ENCODE measurements at places on chromosomes 6 and 20. TPM values are rescaled to one million over a fixed set of nuclear protein-coding genes. Genes with fewer than 3 reads are reported as not detected.

- DNase-seq = no peak
- H3K27ac ChIP-seq = no peak overlapping the region
- H3K27me3 ChIP-seq = no peaks in the 10 kb centered on the region
- H3K4me1 ChIP-seq = no peaks in the 10 kb centered on the region
These were observed 19.0 kb upstream of the MAP3K7 start for GRCh38 chr6:90605749-90606340.

- DNase-seq = no peak
- no peak overlapping the region for H3K4me3 ChIP-seq
- no peaks in the 10 kb centered on the region for H3K27me3 ChIP-seq
- no peaks in the 10 kb centered on the region for H3K36me3 ChIP-seq
These were observed 318.5 kb downstream of the C6orf118 start for GRCh38 chr6:164990901-164991300.

DNA sequence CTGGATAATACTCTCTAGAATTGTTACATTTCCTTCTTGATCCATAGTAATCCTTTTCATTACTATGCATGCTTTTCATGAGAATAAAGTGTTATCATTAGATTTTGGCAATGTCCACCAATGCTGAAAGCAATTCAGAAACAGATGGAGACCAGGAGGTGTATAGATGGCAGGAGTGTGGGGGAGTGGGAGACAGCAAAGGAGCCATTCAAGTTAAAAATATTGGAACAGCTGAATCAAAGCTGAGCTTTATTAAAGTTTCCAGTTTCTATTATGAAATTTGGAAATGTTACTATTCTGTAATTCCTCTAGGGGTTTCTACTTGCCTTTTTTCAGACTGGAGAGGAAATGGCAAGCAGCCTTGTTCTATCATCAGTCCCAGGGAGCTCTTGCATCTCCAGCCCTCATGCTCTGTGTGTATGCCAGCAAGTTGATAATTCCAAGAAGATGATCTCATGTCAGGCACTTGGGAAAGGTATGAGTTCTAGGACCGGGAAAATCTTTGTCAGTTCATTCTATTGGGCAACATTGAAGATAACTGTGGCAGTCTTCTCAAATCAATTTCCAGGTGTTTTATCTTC, 228.0 kb downstream of the CD109 start:
- DNase-seq = no peak
- no peaks in the 10 kb centered on the region for H3K36me3 ChIP-seq
- H3K27me3 ChIP-seq = no peaks in the 10 kb centered on the region
- no peaks in the 10 kb centered on the region for H3K4me1 ChIP-seq

DNA sequence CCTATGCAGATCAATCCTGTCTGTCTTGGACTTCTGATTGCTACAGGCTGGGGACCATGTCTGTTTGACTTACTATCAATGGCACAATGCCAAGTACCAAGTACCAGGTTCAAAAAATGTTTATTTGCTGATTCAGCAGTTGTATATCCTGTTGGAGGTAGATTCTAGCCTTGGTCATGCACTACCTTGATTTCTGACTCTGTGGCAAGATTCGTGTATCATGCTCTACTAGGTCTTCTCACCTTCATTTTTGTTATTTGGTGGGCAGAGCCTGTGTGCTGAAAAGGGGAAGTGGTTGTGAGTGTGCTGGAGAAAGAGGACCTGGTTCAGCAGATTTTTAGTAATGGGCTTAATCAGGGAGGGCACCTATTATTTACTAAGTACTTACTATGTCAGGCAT, 192.4 kb upstream of the MYLIP start:
- no peak overlapping the region for H3K4me3 ChIP-seq
- H3K27me3 ChIP-seq = no peaks in the 10 kb centered on the region
- no peak overlapping the region for H3K27ac ChIP-seq

Gene ECI2
- total RNA-seq = 47.8 TPM

Data from esophagus muscularis mucosa (tissue), 4 donors.